ENCODE measurements at places on chromosomes 5 and 9.

DNA sequence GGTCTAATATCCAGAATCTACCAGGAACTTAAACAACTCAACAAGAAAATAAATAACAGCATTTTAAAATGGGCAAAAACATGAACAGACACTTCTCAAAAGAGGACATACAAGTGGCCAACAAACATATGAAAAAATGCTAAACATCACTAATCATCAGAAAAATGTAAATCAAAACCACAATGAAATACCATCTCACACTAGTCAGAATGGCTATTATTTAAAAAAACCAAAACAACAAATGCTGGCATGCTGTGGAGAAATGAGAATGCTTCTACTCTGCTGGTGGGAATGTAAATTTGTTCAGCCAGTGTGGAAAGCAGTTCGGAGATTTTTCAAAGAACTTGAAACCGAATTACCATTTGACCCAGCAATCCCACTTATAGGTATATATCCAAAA lies 63.1 kb downstream of the ADAMTS6 start:
- DNase-seq, result no peak

- DNase-seq, result no peak
Measured at GRCh38 chr9:86885232-86885631, 62.1 kb downstream of the GAS1 start.

GRCh38 chr9:5263351-5264218 lies 32.4 kb downstream of the INSL4 start:
- no peak for DNase-seq

DNA sequence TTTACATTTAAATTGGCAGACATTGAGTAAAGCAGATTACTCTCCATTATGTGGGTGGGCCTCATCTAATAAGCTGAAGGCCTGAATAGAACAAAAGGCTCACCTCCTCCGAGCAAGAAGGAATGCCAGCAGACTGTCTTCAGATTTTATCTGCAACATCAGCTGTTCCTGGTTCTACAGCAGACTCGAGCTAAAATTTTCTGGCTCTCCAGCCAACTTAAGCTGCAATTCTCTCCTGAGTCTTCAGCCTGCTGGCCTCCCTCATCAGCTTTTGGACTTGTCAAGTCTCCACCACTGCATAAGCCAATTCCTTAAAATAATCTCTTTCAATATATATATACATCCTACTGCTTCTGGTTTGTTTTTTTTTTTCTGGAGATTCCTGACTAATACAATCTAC lies 12.5 kb downstream of the TRPM3 start:
- DNase-seq, result no peak

DNA sequence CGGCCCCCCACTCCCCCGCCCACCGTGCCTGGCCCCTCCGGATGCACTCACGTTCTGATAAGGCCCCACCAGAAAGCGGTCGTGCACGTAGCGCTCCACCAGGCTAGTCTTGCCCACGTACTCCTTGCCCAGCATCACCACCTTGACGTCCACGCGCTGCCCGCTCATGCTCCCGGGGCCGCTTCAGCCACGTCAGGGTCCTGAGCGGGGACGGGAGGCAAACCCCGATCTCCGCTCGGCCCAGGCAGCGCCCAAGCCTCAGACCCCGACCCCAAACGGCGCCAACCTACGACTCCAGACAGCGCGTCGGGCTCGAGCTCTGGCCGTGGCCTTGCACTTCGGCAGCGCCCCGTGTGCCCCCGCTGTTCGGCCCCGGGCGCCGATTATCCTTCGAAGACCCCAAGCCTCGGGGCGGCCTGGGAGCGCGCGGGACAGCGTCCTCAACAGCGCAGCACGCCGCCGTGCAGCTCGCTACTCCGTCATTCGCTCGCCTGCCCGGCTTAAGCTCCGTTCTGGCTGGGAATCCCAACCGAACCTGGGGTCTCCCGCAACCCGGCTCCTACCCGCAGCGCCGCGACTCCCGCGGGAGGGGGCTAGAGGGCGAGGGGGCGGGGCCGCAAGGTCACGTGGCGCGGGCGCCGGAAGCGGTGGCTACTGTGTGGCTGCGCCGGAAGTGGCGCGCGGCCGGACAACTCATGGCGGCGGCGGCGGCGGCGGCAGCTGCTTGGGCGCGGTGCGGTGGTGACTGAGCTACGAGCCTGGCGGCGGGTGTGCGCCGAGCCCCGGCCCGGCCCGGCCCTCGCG lies at the start of the genes PRELID1 and RAB24:
Gene PRELID1, plus strand, starts transcription at position 679 of the 804 bp plus-strand sequence. CDS start 187 bp downstream, outside the sequence.
Gene RAB24, minus strand, starts transcription at position 599 of the 804 bp plus-strand sequence. Its CDS starts 431 bp downstream, at position 168.
- peak; percentile 92 for DNase-seq

DNA sequence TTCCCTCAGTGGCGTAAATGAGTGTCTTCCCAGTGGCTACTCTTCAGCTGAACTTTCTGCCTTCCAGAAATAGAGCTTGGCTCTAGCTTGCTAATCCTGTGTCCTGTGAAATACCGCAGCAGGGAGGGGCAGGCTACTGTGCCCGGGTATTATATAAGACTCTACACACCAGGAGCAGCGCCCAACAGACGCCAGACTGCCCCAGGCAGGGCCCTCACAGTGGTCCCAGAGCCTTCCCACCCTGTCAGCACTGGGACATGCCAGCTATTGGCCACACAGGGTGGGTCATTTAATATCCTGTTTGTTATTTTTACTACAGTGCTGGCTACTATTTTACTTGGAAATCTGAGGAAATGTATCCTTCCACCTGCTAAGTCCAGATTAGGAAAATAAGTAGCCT lies 121.0 kb downstream of the FEM1C start:
- no peak for DNase-seq

GRCh38 chr9:129237164-129237611 lies 59.1 kb upstream of the IER5L start:
- DNase-seq, result no peak

GRCh38 chr5:38379350-38379937 lies 121.1 kb downstream of the EGFLAM start:
- no peak for DNase-seq

GRCh38 chr9:125462861-125463291 lies 201.2 kb downstream of the GAPVD1 start:
- no peak for DNase-seq

DNA sequence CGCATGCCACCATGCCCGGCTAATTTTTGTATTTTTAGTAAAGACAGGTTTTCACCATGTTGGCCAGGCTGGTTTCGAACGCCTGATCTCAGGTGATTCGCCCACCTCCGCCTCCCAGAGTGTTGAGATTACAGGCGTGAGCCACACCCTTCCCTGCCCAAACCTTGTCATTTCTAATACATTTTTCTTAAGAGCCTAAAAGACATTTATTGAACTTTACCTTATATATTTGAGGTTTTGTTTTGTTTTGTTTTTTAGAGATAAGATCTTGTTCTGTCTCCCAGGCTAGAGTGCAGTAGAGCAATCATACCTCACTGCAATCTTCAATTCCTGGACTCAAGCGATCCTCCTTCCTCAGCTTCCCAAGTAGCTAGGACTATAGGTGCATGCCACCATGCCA lies 39.8 kb upstream of the FANCC start:
- no peak for DNase-seq

DNA sequence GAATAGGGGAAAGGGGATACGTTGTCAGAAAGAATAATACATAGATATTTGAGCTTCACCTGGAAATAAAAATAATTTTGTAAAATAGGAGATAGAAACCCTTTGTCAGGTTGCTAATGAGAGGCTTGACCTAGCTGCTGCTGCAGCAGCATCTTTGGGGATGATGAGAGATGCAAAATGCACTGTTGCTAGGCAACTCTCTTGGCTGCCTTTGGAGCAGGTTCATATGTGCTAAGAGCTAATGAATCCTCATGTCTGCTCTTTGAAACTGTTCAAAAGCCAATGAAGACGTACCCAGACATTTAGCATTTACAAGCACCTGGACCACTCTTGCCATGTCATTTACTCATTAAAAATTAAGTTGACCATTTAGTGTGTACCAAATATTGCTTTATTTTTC lies 121.7 kb downstream of the FOCAD start:
- no peak for DNase-seq

DNA sequence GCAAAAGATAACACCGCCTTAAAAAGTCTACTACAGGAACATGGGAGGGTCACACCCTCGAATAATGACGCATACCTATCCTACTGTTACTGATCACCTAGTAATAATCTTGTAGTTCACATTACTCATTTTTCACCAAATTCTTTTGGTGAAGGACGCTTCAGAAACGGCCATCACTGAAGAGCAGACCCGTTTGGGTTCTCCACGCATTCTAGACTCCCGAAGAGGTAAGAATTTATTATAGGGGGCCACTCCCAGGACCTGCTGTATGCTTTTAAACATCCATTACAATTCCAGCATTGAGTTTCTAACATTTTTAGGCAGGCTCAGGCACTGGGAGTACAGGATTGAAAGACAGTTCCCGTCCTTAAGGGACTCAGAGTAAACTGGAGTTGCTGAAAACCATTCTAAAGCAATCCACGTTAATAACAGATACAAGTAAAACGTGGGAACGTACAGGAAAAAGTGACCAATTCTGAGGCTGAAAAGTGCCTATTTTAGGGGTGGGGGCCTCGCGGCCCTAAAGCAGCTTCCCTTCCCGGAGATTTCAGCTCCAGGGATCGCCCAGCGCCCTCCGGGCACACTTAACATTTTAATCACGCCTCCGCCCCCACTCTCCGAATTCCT lies at the start of gene FER:
Gene FER, plus strand, starts transcription at position 124 of the 627 bp plus-strand sequence. CDS start 50,286 bp downstream, outside the sequence.
- peak; percentile 46 for DNase-seq

DNA sequence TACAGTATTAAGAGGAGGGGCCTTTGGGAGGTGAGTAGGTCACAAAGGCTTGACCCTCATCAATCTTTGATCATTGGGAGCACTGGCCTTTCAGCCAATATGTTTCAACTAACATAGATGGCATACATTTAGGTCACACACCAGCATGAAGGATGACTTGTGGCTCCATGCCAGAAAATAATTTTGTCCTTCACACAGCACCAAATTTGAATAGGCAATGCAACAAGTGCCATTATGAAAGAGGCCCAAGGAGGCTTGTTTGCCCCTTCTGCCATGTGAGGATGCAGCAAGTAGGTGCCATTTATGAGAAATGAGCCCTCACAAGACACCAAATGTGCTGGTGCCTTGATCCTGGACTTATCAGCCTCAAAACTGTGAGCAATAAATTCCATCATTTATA lies 81.1 kb downstream of the JAKMIP2 start:
- peak; percentile 5 for DNase-seq

DNA sequence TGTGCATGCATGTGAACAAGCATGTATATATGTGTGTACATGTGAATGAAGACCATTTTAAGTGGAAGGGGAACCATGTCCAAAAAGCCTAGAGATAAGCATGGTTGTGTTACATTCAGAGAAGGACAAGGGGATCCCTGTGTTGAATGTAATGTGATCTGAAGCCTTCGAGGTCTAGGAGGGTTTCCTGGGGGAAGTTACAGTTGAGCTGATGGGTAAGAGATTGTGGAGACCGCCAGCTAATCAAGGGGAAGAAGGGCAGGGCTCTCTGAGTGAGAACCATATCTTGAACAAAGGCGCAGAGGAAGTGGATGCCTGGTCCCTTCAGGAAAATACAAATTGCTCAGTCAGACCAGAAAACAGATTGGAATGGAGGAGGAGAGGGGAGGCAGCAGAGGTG lies 45.5 kb upstream of the TNFSF15 start:
- no peak for DNase-seq

GRCh38 chr5:79005936-79006631 lies 21.0 kb upstream of the ARSB start:
- DNase-seq, result no peak

DNA sequence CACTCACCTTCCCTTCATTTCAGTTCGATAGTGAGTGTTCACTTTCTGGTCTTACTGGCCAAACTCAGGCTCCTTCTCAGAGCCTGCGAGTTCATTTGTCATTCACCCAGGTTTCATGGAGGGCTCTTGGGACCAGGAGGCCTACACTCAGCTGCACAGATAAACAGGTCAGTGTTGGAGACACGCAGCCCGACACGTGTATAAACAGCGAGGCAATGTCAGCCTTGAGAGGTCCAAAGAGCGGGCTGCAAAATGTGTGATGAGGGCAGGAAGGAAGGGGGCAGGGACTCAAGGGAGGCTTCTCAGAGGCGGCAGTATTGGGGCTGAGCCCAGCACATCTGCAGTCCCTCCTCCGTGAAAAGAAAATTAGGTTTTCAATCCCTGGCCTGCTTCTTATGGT lies 82.6 kb upstream of the ZNF618 start:
- DNase-seq, result no peak

DNA sequence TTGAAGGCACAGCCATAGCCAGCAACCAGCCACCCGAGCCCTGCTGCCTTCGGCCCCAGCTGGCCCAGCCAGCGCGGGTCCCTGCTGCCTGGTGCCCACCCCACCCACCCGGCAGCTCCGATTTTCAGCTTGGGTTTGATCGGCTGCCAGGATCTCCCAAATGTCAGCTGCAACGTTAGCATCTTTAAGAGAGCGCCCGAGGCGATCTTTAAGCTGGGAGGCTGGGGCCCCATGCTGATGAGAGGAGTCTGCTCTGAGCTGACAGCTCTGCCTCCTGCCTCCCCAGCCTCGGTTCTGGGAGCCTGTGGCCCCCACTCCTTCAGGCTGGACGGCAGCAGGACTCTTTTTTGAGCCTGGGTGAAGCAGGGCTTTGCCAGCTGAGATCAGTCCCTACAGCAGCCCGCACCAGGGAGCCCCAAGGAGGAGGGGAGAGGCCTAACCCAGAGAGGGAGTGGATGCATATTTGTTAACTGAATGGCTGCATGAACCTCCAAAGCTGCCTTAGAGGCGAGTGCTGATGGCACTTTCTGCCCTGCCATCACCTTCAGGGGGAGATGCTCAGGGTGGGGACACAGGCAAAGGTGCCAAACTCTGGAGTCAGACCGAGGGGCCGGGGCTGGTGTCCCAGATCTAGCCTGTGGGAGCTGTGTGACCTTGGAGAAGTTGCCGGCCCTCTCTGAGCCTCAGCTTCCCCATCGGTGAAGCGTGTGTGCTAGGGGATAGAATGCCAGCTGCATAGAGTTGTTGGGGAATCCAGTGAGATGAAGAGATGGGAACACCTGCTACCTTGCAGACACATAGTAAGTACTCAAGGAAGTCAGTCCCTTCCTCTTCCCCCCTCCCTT lies 165.5 kb downstream of the C9orf50 start:
- no peak for DNase-seq

DNA sequence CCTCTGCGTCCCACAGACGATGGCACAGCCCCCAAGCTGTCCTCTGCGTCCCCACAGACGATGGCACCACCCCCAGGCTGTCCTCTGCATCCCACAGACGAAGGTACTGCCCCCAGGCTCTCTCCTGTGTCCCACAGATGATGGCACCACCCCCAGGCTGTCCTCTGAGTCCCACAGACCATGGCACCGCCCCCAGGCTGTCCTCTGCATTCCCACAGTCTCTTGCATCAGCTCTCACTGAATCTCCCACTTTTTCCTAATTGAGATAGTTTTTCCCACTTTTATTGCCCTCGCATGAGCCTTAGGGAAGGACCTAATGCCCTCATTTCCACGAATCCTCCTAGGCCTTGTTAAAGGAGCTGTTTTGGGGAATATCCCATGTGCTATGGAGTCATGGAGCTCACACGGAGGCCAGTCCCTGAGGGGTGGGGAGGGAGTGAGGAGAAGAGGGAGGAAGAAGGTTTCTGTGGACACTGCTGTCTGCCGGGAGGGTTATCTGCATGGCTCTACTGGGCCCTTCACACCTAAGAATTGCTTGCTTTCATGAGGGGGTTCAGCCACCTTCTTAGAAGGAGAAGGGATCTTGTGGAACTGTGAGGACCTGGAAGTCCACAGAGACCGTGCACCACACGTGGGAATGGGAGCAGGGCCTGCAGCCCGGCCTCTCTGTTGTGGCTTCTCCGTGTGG lies 58.2 kb upstream of the PTCH1 start:
- no peak for DNase-seq

- no peak for DNase-seq
Measured at GRCh38 chr5:38462976-38463633, 93.3 kb downstream of the LIFR start.

- DNase-seq, result no peak
Measured at GRCh38 chr5:112226215-112226614, 192.9 kb downstream of the EPB41L4A start.

GRCh38 chr5:143734456-143734780 lies 77.5 kb upstream of the HMHB1 start:
- DNase-seq, result no peak

GRCh38 chr9:28329323-28329722 lies 756.0 kb upstream of the C9orf72 start:
- DNase-seq, result no peak
